ENCODE measurements at places on chromosomes 1 and 21.
A peak's percentile ranks its signal among the peaks of the same experiment; 100 is the strongest.

GRCh38 chr21:44718571-44718970 lies 7.2 kb upstream of the TSPEAR start:
- DNase-seq: no peak

DNA sequence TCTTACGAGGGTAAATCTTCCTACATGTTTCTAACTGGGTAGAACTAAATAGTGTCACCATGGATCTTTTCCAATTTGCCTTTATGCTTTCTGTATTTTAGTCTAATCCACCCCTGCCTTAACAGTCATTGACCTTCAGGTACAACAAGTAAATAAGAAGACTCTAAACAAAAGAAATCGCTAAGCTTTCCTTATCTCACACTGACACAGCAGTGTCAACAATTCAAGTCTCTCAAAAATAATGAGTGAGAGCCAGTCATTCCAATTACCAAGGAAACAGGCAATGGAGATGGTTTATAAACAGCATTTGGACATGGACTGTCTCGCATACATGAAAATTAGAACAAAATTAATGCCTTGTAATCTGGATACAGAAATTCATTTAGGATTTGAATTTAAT lies 365.8 kb downstream of the VAV3 start:
- no peak for DNase-seq

DNA sequence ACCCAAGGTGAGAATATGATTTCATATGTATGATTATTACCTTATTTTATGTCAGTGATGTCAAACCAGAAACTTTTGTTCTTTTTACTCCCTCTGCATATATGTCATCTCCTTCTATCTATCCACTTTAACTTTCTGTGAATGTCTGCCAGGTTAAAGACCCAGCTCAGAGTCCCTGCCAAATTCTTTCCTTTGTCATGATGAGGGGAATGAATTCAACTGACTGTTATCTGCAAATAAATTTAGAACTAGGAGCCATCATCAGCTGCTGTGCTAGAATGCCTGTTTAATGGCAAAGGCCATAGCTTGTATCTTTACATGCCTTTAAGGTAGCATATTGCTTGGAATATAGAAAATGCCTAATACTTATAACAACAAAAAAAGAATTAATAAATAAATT lies 815.6 kb upstream of the NEGR1 start:
- no peak for DNase-seq

- DNase-seq: no peak
Measured at GRCh38 chr1:176205332-176205914, 1.7 kb downstream of the COP1 start.

GRCh38 chr1:154329551-154330131 lies 4.3 kb downstream of the ATP8B2 start:
- peak; percentile 6 for DNase-seq

DNA sequence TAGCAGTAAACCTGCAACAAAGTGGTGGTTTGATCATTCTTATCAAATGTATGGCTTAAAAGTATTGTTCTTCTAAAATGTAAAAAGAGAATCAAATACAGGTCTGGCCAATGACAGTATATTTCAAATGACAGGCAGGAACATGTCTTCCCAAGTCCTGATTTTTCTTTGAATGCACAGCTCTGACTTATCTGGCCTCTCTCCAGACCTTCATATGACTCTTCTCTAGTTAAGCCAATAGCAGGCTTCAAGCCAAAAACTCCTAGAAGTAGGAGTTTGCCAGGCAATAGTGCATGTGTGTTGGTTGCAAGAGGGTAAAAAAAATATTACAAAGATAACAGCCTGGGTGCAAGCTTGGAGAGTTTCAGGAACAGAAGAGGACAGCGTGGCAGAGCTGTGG lies 345.5 kb downstream of the SMYD3 start:
- no peak for DNase-seq

DNA sequence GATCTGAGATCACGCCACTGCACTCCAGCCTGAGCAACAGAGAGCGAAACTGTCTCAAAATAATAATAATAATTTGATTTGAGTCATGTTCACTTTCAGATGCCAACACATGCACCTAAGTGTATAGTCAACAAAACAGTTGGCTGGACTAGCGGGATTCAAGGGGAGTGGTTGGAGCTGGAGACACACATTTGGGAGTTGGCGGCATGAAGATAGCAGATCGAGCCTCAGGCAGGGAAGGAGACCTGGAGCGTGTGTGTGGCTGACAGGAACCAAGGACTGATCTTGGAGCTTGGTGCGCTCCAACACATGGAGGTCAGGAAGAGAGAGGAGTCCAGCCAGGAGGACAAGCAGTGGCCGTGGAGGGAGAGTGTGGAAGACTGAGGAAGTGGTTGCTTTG lies 14.6 kb upstream of the PGD start:
- DNase-seq: no peak

Measured in MM.1S (cell line).